Activated CD4-positive, alpha-beta T cell treated with anti-CD3 and anti-CD28 coated beads, Interleukin-2, amount 50 U/mL, for 24 hours (primary cell): ENCODE measurements at places on chromosomes 6 and 20.
A peak's percentile ranks its signal among the peaks of the same experiment; 100 is the strongest.

DNA sequence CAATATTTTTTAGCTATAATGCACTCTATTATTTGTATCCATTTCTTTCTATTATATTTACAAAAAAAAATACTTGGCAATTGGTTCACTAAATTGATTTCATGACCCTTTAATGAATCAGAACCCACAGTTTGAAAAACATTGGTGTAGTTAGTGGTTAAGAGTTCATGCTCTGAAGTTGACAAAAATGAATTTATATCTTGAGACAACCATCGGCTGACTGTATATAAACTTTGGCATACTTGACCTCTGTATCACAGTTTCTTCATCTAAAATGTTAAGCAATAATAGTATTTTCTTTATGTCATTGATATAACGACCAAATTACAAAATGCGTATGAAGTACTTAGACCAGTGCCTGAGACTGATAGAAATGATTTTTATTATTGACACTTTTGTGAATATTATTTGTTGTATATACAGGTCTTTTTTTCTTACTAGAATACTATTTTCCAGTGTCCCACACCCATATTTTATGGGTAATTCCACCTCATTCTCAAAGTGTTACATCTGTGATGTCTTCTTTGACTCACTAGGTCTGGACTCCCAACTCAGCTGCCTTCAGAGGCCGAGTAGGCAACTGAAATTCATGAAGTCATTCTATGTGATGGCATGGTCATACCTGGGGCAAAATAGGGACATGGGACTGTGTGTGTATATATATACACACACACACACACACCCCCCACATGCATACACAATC is 459.2 kb downstream of the RFPL4B start:
- no peak for DNase-seq

GRCh38 chr6:153735761-153736160 is 303.3 kb upstream of the OPRM1 start:
- DNase-seq, result no peak

DNA sequence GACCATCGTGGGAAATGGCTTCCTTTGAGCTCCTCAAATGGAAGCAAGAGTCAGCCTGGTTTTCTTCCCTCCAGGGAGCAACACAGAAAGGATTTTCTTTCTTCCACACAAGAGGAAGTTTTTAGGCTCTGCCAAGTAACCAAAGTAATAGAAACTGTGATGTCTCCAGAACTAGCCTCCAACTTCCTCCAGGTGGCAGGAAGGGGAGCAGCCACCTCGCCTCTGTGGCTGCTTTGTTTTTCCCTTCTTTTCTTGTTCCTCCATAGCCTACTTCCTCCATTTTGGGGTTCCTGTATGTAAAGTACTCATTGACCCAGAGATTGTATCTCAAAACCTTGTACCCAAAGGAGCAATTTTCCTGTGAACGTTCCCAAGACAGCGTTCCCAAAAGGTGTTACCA is 32.7 kb upstream of the CCR6 start:
- no peak for DNase-seq

- no peak for DNase-seq
These were observed 614.9 kb downstream of the DOK5 start for GRCh38 chr20:55090286-55090685.

GRCh38 chr6:90154755-90155470 is 141.7 kb downstream of the BACH2 start:
- no peak for DNase-seq

- no peak for DNase-seq
These were observed 133.9 kb downstream of the ZDHHC14 start for GRCh38 chr6:157514659-157515496.

- no peak for DNase-seq
These were observed 144.0 kb upstream of the PHACTR3 start for GRCh38 chr20:59460352-59460751.

- DNase-seq, result no peak
These were observed 372.2 kb downstream of the NRN1 start for GRCh38 chr6:5634525-5634924.

DNA sequence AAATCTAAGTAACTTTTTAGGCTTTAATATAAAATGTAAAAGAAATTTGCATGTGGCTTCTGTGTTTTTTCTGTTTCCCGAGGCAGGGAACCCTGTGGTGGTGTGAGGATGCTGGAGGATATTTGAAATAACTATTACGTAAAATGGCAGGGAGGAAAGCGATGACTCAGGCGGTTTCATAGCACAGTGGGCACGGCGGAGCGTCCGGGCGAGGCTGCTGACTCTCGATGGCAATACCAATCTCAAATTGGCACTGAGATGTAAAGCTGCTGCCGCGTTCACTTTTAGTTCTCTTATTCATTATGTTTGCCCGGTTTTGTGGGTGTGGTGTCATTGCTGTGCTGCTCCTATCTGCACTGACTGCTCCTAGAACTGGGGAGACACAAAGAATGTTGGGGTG is 254.3 kb downstream of the THBS2 start:
- no peak for DNase-seq

- DNase-seq, result peak; percentile 24
These were observed at the start of gene ATXN1 for GRCh38 chr6:16760516-16761470. ATXN1 (minus strand) TSS chr6:16761460.

- no peak for DNase-seq
These were observed 9.7 kb downstream of the PTCHD4 start for GRCh38 chr6:48101290-48101689.

DNA sequence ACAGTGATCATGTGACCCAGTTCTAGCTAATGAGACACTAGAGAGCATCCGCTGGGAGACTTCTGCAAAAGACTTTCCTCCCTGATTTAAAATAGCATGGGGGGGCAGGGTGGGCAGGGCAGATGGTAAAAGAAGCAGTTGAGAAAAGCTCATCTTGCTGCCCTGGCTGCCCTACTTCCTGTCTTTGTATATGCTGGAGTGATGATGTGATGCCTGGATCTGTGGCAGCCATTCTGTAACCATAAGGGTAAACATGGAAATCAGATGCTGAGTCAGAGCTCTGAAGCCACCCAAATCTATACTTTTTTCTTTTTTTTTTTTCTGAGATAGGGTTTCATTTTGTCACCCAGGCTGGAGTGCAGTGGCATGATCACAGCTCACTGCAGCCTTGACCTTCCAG is 25.4 kb downstream of the ZFP64 start:
- no peak for DNase-seq

DNA sequence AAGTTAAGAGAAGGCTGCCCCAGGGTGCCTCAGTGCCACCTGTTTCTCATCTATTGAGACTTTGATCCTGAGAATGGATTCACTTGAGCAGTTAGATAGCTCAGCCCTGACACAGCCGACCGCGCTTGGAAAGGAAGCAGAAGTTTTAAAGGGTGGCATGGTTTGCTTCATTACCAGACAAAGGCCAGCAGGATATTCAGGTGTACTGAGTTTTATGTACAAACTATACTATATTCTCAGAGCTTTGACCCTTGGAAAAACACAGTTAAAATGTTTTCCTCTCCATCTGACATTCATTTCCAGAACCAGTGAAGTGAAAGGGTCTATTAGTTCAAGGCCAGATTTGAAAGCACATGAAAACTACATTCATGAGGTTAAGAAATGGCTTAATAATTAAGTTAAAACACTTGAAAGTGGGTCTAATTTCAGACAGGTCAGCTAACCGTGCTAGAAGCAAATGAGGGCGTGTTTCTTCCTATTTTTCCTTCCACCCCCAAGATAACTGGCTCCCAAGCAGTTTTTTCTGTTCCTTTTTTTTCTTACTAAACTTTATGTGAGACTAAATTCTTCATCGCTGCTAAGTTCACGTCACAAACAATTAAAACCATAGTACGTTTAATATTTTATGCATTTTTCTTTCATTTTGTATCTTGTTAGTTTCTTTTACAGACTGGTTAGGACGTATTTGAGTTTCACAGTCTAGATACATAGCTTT is 385.3 kb upstream of the SOX4 start:
- no peak for DNase-seq

DNA sequence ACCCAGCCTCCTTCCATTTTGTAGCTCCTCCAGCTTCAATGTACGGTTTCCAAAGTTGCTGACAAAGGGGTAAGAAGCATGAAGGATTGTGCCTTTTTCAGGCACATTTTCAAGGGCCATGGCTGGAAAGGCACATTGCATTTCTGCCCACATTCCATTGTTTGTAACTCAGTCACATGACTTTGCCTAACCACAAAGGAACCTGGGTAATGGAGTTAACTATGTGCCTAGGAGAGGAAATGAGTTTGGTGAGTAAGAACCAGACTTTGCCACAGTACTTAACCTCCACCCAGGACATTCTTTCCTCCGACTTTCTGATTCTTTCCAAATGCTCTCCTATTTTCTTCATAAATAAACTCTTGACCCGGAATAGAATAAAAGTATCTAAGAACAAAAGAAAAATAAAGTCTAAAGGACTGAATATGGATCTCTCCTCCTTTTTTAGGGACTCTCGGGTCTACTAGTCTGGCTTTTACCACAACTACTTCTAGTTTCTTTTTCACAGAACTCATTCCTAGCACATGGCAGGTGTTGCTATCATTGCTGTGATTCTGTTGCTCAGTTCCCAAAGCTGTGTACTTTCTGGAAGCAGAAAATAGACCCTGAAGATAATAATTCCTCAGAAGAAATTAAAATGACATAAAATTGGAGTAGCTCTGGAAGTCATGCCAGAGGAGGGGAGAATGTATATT is 81.5 kb upstream of the ISM1 start:
- no peak for DNase-seq

GRCh38 chr6:111779031-111779430 is 94.2 kb downstream of the FYN start:
- no peak for DNase-seq

DNA sequence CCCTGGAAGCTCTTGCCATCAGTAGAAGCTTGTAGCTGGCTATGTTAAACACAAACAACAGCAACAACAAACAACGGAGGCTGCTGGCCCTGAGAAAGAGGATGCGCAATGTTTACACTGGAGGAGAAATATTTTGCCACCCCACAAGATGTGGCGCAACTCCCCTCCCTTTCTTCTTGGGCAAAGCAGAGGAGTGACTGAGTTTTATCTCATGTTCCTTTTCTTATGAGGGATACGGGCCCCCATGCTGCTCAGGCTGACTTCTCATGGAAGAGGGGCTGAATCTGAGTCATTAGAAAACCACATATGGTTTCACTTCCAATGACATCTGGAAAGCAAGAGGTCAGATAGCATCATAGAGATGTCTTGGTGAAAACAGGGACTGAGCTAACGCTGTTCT is 75.9 kb upstream of the HDDC2 start:
- DNase-seq, result no peak
